ENCODE measurements at places on chromosomes 6 and 20.

GRCh38 chr6:15930207-15930606, 198.7 kb upstream of the MYLIP start:
- no peak for DNase-seq

- no peak for DNase-seq
Measured at GRCh38 chr20:14062786-14063185, 67.5 kb downstream of the MACROD2 start.

DNA sequence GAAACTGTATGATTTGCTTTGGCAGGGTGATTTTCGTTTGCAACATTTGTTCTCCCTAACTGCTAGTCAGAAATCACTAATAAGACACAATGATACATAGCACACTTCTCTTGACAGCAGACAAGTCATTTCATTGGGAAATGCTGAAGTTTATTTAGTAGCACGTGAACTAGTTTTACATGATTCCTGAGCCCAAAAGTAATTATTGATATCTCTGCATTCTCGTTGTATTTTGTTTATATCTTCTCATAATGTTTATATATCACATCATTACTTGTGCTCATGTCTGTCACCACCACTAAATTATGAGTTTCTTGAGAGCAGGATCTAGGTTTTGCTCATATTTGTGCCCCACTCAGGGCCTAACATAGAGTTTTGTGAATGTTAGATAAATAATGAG, 151.7 kb downstream of the KIF6 start:
- no peak for DNase-seq

- DNase-seq, result no peak
Measured at GRCh38 chr20:43563991-43564390, 5.2 kb downstream of the SGK2 start.

DNA sequence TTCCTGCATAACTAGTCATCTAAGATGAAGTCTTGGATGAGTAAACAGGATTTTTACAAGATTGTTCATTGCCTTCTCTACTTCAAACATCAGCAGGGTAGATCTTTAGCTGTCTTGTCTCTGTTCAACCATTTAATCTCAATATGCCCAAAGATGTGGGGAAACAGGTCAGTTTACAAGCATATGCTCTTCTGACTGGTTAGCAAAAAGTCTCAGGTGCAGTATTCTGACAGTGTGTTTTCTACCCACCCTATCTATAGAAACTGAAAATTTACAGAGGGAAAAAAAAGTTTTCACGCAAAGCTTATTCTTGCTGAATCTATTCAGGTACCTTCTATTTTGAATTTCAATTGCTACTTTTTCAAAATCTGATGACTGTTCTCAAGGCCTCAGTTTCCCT, 29.0 kb downstream of the MAP3K5 start:
- no peak for DNase-seq

DNA sequence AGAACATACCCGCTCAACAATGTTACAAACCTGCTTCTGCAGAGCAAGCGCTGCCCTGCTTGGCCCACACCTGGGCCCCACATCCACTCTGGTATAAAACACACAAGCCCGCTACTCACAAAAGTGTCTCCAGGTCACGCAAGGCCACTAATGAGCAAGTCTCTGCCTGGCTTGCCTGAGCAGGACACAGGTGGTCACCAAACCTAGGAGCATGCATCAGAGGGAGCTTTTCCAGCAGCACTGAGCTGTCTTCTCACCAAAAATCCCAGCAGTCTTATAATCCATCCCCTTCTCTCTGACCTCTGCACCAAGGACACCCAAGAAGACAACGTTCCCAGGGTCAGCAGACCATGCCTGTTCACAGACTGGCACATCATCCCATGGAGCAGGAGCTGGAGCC, 100.8 kb downstream of the DLL1 start:
- no peak for DNase-seq

- DNase-seq, result no peak
Measured at GRCh38 chr6:4185846-4186245, 50.5 kb upstream of the ECI2 start.
